ENCODE measurements at places on chromosomes 12 and 14.
A peak's percentile ranks its signal among the peaks of the same experiment; 100 is the strongest.

DNA sequence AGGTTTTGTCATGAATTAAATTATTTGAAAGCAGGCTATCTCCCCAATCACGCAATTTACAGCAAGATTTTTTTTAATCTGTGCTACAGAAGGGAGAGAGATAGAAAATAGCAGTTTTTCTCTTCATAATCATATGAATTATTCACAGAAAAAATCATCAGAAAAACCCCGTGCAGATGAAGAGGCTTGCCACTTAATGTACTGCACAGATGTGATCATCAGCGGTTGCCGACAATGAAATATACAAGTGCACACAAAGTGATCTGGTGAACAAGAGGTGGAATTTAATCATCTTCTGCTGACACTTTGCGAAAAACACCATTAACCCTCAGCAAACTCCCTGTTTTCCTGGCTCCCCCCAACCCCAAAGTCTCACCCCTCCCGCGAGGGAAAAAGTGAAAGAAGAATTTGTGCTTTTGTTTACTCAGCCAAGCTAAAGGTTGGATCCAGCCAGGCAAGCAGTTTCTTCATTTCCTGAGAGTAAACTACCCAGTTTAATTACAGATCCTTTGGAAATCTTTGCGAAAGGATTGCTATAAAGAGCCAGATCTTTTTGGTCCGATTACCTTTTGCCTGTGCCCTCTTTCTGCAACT, 3.1 kb upstream of the LMO3 start:
- DNase-seq, result no peak

DNA sequence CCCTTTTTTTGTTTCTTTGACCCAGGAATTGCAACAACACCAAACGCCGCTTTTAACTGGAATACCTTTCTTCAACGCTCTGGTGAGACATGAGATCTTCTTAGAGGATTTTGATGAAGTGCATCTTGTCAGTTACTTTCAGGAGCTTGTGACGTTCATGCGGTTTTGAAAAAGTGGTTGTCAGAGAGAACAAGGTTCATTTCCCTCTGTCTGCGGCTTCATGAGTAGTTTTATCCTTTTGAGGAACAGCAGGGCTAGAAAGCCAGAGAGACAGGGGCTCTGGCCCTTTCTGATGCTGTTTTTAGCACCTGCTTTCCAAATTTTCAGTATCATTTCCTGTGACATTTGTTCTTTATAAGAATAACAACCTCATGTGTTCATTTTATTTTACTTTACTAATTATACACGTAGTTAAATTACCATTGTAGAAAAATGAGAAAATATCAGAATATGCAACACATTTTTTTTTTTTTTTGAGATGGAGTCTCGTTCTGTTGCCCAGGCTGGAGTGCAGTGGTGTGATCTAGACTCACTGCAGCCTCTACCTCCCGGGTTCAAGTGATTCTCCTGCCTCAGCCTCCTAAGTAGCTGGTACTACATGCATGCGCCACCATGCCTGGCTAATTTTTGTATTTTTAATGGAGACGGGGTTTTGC, 61.8 kb downstream of the GLT1D1 start:
- DNase-seq, result peak; percentile 20

- DNase-seq, result no peak
Observed at GRCh38 chr14:99148861-99149610, 123.0 kb downstream of the BCL11B start.

DNA sequence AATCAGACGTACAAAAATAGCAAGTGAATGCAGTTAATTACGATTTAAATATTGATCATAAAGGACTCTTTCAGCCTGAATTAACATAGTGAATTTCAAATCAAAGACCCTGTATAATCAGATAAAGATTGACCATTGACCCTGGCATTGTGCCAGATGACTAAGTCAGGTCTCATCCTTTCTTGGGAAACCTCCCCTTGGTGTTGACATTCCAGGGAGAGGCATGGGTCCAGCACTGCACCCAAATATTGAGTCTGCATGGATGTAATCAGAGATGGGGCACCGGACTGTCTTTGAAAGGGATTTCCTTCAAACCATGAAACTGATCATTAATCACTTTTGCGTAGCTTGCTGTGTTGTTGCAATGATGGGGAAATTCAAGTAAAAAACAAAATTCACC, 1138.2 kb downstream of the BCL11B start:
- DNase-seq, result no peak

DNA sequence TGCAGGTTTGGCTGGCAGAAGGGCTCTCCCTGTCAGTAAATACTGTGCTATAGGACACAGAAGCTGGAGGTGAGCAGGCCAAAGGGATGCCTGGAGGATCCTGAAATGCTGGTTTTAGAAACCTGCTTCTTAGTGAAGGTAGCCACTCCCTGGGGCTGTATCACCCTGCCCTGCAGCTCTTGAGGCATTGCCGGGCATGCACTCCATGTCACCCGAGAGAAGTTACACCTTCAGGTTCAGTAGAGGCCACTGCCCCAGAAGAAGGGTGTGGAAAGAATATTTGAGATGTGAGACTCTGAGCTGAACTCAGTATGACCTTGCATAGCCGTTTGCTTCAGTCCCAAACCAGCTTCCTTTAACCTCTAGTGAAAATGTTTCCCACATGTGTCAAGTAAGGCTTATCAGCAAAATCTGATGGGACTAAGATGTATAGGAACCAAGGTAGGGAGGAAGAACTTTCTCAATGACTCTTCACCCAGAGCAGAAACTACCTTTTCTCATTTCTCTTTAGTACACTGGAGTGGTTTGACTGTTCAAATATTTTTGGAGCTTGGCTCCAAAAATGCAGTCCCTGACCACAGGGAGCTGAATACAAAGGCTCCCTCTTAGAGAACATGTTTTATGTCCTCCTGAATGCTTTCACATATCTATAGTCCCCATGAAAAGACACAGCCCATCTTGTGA, 164.5 kb upstream of the DYRK2 start:
- no peak for DNase-seq

DNA sequence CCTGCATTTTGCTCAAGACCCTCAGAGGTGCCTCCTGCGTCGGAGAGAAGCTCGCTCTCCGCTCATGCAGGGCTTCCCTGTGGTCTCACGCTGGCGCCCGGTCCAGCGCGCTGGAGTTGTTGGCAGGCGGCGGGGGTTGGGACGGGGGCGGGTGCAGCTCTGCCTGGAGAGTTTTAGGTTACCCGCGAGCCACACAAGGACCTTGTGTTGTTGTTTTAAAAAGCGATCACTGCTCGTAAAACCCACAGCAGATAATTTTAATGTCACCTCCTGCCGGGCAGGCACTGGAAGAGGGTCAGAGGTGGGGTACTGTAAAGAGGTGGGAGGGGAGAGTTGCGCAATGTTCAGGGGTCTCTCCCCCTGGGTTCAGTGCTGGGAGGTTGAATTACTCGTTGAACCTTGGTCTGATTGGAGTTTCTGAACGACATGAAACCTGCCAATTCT, 850 bp downstream of the SMOC1 start:
- no peak for DNase-seq

DNA sequence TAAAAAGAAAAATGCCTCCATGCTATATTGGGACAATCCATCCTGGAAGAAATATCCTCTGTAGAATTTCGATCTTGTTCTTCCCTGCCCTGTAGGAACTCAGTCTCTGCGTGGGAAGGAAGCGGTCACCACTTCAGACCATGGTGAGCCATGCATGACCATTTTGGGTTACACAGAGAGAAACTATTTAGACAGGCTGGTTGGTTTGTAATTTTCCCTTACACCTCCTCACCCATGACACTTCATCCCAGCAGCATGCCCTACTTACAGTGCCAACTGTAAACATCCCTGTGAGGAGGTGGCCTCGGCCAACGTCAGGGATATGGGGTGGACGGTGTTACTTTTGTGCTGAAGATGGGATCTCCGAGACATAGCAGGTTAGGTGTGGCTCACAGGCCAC, 121.4 kb downstream of the SMOC1 start:
- no peak for DNase-seq

- no peak for DNase-seq
Observed at GRCh38 chr14:24690492-24690891, 56.5 kb upstream of the GZMB start.

Measured in stimulated activated CD4-positive, alpha-beta T cell treated with anti-CD3 and anti-CD28 coated beads, Interleukin-4, amount 100 ng/mL, for 24 hours (primary cell).